ENCODE measurements at places on chromosomes 13 and 19.

DNA sequence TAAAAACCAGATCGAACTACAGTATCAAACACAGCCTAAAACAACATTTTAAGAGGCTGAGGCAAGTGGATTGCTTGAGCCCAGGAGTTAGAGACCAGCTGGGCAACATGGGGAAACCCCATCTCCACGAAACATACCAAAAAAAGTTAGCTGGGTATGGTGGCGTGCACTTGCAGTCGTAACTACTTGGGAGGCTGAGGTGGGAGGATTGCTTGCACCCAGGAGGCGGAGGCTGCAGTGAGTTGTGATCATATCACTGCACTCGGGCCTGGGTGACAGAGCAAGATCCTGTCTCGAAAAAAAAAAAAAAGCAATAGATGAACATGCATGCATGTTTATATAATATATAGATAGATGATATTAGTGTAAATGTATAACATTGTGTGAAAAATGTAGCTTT is 5.2 kb upstream of the MRPS31 start:
- DNase-seq = no peak

GRCh38 chr19:6822311-6822670 is 49.8 kb downstream of the VAV1 start:
- DNase-seq = no peak

DNA sequence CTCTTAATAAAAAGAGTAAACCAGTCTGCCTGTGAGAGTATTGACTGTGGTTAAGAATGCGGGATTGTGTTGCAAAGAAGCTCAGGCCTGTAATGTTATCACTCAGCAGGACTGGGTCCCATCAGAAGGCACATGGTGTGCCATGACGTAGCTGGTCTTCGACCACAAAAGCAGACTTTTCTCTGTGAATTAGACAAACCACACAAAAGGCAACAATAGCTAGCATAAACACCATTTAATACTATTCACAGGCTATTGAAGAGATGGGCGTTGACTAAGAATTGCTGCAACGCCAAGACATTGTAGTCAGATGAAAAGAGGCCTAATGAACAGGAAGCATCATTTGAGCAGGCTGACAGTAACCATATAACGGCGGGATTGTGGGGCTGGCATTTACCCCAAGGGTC is 235.6 kb upstream of the SOX21 start:
- no peak for DNase-seq

DNA sequence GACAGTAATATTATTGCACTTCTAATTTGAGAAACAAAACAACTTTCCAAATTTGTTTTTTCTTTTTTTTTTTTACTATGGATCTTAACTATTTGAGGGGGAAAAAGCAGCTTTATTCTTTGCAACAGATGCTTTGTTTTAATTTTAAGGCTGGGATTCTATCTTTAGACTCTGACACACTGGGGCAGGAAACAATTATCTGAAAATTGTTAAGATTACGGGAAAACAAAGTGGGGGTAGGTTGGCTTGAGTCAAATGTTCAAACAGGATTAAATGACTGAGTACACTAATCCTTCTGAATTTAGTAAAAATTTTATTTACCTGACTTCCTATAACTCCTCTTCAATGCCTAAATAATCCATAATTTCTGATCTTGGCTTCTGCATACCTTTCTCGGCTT is 543.2 kb downstream of the SLITRK6 start:
- no peak for DNase-seq

- no peak for DNase-seq
Measured at GRCh38 chr19:14655726-14656125, 18.9 kb downstream of the ADGRE3 start.

- DNase-seq = peak; percentile 84
Measured at GRCh38 chr19:55333870-55334269, 5.8 kb upstream of the KMT5C start.

DNA sequence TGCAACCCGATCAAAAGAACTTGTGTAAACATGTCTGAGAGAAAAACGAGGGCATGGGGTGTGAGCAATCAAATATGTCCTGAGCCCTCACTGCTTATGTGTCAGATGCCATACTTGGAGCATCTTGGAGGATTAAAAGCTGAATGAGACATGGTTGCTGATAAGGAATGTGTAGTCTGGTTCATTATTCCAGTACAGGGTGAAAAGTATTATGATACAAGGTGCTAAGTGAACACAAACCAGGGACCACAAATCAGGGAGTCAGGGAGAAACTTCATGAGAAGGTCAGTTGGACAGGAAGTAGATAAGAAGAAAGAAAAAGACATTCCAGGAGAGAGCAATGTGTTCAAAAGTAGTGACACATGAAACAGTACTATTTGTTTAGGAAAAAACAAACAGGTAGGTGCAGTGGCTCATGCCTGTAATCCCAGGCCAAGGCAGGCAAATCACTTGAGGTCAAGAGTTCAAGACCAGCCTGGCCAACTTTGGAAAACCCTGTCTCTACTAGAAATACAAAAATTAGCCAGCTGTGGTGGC is 2.0 kb upstream of the RCBTB1 start:
- DNase-seq = no peak

DNA sequence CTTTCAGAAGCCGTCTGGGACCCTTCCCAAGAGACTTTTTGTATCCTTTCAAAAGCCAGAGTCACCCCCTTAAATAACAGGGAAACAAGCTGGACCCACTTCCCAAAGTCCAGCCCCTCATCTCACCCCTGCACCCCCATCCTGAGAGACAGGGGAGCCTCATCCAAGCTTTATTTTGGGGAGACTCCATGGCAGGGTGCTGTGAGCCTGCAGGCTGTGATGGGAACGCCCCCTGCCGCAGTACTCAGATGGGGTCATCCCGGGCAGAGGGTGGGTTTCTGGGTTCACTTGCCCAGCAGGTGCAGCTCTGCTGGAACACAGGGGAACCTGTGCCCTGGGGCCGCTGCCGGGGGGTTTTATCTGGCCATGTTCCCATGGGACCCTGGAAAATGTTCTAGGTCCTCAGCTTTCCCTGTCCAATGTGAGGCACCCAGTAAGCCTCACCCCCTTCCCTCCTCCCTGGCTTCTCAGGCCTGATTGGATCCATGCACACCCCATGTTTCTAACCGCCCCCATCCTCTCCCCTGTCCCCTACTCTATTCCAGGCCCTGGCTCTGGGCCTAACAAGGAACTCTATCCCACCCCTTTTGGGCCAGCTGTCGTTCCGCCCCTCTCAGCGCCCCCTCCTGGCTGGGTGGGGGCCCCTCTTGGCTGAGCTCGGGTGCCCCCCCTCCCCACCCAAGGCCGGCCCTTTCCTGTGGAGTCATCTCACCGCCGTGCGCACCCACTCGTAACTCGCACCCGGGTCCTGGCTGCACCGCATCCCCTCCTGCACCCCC is 1.0 kb downstream of the HIF3A start:
- no peak for DNase-seq

GRCh38 chr13:35648201-35648600 is 171.7 kb upstream of the MAB21L1 start:
- DNase-seq = no peak

DNA sequence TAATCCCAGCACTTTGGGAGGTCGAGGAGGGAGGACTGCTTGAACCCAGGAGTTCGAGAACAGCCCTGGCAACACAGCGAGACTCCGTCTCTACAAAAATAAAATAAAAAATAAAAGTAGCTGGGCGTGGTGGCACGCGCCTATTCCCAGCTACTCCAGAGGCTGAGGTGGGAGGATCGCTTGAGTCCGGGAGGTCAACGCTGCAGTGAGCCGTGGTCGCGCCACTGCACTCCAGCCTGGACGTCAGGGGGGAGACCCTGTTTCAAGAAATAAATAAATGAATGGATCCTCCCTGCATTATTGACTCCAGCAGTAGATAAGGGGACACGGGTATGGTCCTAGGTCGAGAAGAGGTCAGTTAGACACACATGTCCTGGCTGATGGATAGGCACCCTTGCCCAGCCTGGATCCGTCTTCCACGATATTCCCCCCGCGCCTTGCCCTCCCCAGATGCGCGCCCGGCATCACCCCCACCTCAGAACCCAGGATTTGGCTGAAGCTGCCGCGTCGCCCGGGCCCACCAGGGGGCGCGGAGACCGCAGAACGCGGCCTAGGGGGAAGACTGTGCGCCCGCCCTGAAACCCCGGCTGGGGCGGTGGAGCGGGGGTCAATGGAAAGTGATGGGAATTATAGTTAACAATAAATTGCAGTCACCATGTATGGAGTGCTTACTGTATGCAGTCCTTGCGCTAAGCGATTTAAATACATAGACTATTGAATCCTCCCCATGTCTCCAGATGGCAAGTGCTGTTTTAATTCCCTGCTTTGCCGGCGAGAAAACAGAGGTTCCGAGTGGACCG is 2.1 kb upstream of the HOOK2 start:
- peak; percentile 74 for DNase-seq

DNA sequence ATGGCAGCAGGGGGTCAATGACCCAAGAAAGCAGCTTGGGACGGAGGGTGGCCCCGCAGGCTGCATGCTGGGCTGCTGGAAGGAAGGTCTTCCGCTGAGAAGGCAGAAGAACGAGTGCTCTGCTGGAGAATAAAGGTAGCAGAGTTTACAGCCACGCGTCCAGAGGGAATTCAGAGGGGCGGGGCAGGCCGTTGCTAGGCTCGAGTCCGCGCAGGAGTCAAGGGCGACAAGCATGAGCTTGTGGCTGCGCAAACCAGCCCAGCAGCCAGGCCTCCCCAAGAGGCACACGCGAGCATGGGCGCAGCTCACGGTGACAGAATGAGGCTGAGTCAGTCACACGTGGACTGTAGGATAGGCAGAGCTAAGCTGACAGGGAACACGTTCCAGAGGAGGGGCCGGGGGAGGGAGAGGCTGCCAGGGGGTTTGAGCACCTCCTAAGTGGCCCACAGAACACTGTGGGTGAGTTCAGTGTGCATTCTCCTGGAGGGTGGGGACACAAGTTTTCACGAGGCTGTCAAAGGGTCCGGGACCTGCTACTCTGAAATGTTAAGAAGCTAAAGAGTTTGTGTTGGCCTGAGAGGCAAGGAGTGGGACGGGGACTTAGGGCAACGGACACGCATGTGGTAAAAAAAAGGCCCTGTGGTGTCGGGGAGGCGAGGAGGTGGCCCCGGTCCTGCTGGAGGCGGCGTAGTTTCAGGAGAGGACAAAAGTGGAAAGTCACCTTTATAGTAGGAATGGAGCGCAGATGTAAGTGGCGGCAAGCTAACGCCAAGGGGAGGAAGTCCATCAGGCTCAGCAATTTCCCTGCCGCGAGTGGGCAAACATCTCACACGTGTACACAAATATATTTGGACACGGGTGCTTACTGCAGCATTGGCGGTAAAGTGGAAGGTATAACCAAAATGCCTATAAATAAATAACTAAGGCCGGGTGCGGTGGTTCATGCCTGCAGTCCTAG is 17.7 kb downstream of the RFX2 start:
- DNase-seq = peak; percentile 88

GRCh38 chr13:66585669-66586203 is 644.4 kb downstream of the PCDH9 start:
- no peak for DNase-seq

DNA sequence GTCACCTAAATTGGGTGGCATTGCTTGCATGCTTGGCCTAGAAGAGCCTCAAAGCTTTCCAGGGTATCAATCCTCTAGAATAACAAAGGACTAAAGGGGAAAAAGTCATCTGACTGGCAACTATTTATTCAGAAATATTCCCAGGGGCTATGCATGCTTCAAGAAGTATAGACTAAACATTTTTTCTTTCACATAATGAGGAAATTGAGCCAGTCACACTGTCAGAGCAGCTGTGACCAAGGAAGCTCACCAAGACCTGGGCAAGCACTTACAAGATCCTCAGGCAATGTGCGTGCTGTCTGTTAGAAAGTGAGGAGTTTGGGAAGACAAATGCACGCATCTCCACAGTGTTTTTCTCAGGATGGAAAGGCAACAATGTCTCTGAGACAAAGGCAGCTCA is 747.2 kb downstream of the DIAPH3 start:
- no peak for DNase-seq

- DNase-seq = no peak
Measured at GRCh38 chr13:104785952-104786351, 1719.7 kb upstream of the SLC10A2 start.

DNA sequence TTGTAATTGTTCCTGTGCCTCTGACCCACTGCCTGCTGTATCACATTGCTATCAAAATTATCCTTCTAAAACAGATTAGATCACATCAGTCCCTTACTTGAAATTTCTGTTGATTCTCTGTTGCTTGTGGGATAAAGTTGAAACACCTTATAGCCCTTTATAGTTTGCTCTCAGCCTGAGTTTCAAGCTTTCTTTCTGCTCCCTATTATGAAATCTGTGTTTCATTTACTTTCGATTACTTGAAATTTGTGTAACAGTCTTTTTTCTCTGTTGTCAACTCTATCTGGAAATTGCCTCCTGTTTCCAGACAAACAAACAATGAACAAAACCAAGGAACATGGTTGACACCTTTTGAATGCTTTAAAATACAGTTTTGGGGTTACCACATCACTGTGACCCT is 167.9 kb downstream of the PDS5B start:
- no peak for DNase-seq

Data from Caki2 (cell line).